ENCODE measurements at places on chromosomes 11 and 22. TPM values are rescaled to one million over a fixed set of nuclear protein-coding genes. Genes with fewer than 3 reads are reported as not detected.
A peak's percentile ranks its signal among the peaks of the same experiment; 100 is the strongest.

ST14 gene
- 0.30 TPM for total RNA-seq

- DNase-seq: peak; percentile 47
- H3K4me1 ChIP-seq: no peaks in the 10 kb centered on the region
- no peak overlapping the region for H3K27ac ChIP-seq
- H3K36me3 ChIP-seq: no peaks in the 10 kb centered on the region
Measured at GRCh38 chr22:22687638-22688500, 43.5 kb downstream of the GGTLC2 start.

GRCh38 chr11:107682572-107682971 lies 29.3 kb downstream of the SLN start:
- H3K27ac ChIP-seq: no peak overlapping the region
- H3K4me1 ChIP-seq: no peaks in the 10 kb centered on the region
- no peak for DNase-seq
- H3K4me3 ChIP-seq: no peak overlapping the region

- H3K27ac ChIP-seq: no peak overlapping the region
- H3K4me1 ChIP-seq: no peaks in the 10 kb centered on the region
- DNase-seq: no peak
- H3K27me3 ChIP-seq: no peaks in the 10 kb centered on the region
- no peaks in the 10 kb centered on the region for H3K36me3 ChIP-seq
Measured at GRCh38 chr11:111624608-111625007, 22.4 kb downstream of the SIK2 start.

All from heart right ventricle (tissue), 16 donors.